ENCODE measurements at places on chromosomes 4 and X. TPM values are rescaled to one million over a fixed set of nuclear protein-coding genes. Genes with fewer than 3 reads are reported as not detected.

The C4orf51 gene
- not detected for total RNA-seq

The IL3RA gene
- total RNA-seq, result 13.0 TPM

The SH3TC1 gene
- 15.3 TPM for total RNA-seq

The RRH gene
- 0.44 TPM for total RNA-seq

The GPR78 gene
- total RNA-seq, result not detected

The PABPC5 gene
- 2.3 TPM for total RNA-seq

The CXCL13 gene
- not detected for total RNA-seq

The PAGE2 gene
- total RNA-seq, result not detected

The HDAC6 gene
- total RNA-seq, result 55.3 TPM

The TRIM61 gene
- 1.0 TPM for total RNA-seq

The ZFP92 gene
- total RNA-seq, result 0.98 TPM

The CYBB gene
- total RNA-seq, result 68.2 TPM

The AVPR2 gene
- 13.9 TPM for total RNA-seq

The CSN1S1 gene
- 27.3 TPM for total RNA-seq

Measured in subcutaneous adipose tissue (tissue), 4 donors.